ENCODE measurements at places on chromosomes 5 and 9.
A peak's percentile ranks its signal among the peaks of the same experiment; 100 is the strongest.

DNA sequence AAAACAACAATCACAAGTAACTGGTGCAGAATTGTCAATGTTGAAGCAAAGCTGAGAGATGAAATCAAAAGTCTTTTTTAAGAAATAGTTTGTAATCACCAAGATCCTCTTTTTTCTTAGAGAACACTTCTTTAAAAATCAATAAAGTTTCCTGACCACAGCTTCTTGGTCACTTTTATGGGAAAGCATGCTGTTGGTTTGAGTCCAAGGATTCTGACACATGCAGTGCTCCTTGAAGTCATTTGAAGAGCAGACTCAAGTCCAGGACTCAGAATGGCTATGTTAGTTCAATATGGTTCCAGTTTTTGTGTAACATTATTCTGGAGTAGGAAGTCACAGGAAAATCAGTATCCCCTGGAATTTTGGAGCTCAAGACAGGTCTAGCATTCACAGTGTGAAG is 480.6 kb downstream of the NR2F1-AS1 start:
- no peak for DNase-seq

- no peak for DNase-seq
Measured at GRCh38 chr9:100287186-100287585, 65.6 kb downstream of the TEX10 start.

GRCh38 chr5:76590027-76590426 is 33.2 kb downstream of the F2RL2 start:
- no peak for DNase-seq

DNA sequence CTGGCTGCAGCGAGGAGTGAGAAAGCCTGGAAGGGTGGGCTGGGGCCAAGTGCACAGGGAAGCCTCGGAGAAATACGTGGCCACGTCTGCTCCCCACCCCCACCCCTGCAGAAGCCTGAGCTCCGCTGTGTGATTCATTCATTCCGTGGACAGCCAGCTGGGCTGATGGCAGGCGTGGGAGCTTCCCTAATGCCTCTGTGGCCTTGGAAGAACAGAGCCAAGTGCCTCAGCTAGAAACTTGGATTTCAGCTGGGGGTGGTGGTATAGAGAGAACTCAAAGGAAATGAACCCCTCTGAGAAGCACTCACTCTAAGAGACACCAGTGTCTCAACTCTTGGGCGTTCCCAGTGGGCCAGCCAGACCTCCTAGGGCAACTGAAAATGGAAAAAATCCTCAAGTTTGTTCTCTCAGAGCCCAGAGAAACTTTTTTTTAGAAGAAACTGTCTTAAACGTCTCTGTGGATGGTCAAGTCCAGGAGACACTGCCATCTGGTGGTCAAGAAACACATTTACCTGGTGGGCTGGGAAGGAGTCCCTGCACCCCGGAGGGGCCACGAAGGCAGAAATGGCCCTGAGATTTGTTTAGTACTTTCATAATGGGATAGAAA is 18.0 kb downstream of the ATOX1 start:
- no peak for DNase-seq

- DNase-seq = no peak
Measured at GRCh38 chr5:158116965-158117364, 258.0 kb upstream of the CLINT1 start.

DNA sequence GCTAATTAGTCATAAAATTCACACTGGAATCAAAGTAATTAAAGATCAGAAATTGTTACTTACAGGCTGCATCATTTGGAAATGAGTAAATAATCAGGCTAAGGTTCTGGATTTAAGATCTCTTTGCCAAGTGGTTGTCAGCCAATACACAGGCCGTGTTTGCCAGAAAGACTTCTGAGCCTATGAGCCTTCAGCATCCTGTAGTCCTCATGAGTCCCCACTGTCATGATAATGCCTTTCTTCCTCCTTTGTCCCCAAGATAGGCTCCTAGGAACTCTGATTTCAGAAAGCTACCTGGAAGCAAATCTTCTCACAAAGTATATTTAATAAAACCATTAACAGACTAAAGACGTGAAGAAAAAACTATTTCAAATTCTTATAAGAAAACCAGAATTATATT is 810.5 kb downstream of the DNAH5 start:
- DNase-seq = no peak

DNA sequence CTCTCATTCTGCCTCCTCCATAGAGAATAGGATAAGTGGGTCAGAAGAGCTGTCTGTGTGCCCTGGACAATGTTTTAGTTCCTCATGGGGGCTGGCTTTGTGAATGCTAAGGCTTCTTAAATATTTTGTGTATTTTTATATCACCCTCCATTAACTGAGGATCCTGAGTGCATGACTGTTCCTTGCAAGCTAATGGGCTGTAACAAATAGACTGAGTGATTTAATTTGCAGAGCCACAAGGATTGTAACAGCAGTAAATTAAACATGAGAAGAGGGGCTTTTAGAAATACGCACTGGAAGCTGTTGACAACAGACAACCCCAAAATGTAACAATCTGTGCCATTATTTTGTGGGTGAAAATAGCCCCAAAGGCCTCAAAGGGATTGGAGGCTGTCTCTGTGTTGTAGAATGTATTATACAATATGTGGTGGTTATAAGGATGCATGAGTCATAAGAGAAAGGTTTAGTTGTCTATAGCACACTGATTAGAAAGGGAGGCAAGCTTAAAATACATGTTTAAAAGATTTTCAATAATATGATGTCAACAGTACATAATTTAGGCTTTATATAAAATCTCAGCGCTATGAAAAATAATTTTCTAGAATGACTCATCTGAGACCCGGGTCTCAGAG is 152.7 kb upstream of the ACTBL2 start:
- no peak for DNase-seq

GRCh38 chr5:3424946-3425345 is 170.7 kb upstream of the IRX1 start:
- DNase-seq = no peak

GRCh38 chr9:15670246-15670645 is 117.4 kb downstream of the CCDC171 start:
- no peak for DNase-seq

- no peak for DNase-seq
Measured at GRCh38 chr5:39616131-39616530, 191.4 kb upstream of the DAB2 start.

- no peak for DNase-seq
Measured at GRCh38 chr5:111556501-111556900, 44.2 kb upstream of the STARD4 start.

DNA sequence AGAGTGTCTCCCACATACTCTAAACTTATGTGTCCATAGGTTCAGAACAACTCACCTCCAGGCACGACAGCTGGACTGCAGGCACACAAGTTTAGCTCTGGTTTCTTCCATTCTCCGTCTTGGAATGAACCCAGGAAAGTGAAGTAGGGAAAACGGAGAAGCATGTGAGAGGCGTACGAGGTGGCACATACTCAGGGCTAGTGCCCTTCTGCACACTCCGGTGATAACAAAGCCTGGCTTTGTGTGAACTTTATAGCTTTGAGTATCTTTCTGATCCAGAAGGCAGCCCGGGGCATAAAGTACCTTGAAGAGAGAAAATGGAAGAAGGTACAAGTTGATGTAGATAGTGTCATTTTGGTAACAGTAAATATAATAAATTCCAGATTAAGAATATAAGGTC is 11.1 kb upstream of the HTR4 start:
- DNase-seq = no peak

GRCh38 chr5:73615085-73615484 is 10.9 kb upstream of the ARHGEF28 start:
- no peak for DNase-seq

DNA sequence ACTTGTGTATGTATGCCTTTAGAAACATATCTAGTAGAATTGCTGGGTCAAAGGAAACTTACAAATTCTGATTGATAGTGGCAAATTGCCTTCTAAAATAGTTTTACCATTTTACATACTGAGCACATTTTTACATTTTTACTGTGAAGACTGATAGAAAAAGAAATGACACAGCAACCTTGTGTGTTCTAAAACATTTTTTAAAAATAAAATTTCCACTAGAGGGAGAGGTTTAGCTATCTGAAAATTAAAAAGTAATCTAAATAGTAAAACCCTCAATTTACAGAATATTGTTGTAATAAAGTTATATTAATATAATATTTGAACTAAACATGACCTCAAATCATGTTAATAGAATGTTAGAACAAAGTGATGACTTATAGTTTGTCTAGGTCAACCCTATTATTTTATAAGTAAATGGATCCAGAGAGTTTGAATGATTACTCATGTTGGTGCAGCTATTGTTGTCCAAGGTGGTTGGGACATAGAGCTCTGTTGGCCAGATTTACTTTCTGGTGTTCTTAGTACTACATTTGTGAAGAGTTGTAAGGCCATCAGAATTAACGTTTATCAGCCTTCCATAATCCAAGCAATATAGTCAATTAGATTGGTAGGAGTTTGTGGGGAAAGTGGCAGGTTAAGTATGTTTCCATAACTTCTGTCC is 17.2 kb downstream of the CENPP start:
- no peak for DNase-seq

DNA sequence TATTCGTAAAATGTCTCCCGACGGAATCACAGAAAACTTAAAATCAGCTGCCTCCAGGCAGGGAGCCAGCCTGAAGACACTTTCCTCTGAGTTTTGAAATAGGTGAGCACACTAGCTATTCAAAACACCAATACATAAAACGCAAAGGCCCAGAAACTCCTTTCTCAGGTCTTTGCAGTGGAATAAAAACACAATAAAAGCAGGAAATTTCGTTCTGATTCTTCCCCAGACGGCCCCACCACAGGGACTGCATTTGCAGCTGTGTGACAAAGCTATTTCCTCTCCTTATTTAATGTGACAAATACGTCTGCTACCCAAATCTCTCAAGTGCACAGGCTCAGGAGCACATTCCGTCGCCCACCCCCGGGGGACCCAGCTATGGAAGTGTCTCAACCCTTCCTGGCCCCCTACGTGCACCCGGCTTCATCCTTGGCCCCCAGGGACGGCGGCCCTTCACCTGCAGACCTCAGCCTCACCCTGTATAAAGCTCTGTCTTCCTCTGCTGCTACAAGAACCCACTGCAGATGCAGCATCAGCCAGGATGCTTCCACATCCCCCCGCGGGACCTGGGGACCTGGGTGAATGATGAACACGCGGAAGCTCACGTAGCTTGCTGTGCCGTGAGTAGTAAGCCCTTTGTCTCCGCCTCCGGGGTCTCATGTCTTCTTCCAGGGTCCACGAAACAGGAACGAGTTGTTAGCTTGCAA is 24.9 kb downstream of the AHRR start:
- no peak for DNase-seq

DNA sequence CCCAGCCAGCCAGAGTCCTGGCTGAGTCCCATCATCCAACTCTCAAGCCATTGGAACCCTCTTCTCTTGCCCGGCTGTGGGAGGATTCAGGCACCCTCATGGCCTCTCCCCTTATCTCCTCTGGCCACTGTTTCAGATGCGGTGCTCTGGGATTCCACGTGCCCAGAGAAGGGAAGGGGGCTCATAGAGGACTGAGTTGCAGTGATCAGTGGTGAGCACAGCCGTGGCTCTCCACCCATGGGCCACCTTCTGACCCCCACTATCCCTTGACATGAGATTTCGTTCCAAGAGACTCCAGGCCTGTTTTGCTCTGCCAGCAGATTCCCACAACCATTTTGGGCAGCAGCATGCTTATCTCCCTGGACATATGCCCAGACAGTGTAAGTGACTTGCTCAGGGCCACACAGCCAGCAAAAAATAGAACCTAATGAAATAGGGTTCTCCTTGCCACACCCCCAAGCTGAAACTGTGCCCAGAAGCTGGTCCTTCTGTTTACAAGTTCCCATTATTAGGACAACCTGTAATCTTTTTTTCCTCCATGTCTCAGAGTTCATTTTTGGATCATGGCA is 2.7 kb downstream of the GPX3 start:
- no peak for DNase-seq

GRCh38 chr5:132385326-132386105 is 16.0 kb downstream of the SLC22A5 start:
- DNase-seq = peak; percentile 31

DNA sequence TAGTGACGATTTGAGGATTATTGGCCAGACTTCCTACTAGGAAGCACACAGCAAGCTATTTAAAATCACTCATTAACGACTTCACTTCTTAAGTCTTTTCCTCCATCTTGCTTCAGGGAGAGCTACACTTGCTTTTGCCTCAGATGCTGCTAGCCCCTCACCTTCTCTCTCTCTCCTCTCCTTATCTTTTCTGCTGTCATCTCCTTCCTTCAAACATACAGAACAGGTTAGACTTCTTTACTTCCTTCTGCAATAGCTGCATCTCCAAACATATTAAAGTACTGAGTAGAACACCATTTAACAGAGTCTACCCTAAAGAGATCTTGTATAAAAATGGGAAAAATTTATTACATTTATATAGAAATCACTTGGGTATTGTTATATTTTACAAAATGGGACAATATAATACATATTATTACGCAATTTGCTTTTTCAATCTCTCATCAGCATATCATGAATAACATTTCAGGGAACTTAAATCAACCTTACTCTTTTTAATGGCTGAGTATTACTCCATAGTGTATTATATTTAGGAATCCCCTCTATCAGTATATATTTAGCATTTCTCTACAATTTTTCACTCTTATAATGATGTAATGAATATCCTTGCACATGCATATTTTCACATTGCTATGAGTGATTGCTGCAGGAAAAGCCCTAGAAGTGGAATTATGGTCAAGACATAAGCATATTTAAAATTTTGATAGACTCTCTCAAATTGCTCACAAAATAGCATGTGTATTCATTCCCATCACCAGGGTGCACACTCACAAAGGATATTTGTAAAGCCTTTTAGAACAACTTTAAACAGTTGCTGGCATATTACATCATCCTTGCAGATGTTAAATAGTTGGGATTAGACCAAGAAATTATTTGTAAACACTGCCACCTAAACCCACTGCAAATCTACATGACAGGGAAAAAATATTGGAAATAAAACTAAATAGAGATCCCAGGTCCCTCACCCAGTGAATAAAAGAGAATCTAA is 164.5 kb upstream of the NFIB start:
- no peak for DNase-seq

Data from central memory CD8-positive, alpha-beta T cell (primary cell).